PC-9 (cell line): ENCODE measurements at places on chromosomes 7 and 10.
A peak's percentile ranks its signal among the peaks of the same experiment; 100 is the strongest.

GRCh38 chr7:6271694-6272440 lies 557 bp downstream of the CYTH3 start:
- DNase-seq = peak; percentile 24

DNA sequence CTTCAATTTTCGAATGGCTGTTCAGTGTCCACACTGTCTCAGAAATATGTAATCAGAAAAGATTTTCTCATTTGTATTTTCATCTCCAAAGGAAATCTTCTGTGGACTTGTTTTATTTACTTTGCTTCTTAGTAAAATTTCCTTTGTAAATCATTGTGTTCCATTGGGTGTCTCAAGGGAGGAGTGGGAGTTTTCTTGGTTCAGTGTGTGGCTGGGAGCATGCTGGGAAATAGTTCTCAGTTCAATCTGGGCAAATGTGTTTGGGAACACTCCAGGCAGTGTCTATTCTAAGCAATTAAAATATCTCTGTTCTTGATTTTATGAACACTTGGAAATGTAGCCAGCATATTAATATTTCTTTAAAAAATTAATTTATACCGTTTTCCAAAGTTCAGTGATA lies 1019.8 kb downstream of the CNTNAP2 start:
- DNase-seq = no peak

DNA sequence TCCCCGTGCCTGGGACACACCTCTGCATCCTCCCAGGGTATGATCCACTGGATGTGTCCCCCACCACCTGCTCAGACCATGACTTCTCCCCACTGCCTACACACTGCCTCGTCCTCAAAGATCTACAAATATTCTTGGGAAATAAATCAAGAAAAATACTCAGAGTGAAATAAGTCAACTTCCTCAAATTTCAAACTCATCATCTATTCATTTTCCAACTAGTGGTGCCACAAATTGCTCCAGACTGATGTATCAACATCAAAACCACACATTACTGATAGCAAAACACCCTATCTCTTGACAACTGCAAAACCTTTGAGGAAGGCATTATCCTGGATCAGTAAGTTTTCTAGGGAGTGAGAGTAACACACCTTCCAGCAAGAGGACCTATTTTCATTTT lies 87.7 kb downstream of the GRB10 start:
- no peak for DNase-seq

- DNase-seq = peak; percentile 29
Measured at GRCh38 chr10:69492091-69492745, 41.0 kb downstream of the TSPAN15 start.

DNA sequence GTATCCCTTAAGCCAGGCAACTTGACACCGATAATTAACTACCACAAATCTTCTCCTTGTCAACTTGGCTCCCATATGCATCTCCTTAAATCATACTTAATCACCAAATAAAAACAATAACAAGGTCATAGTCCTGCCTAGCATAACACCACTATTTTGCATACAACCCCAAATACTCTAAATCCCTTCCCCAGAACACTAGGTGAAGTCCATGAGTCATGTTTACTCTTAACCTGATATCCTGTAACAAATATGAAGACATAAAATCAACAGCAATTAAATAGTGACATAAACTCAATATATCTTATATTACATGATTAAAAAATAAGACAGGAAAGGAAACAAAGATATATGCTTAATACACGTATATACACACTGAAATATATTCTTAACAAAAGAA lies 362.0 kb downstream of the ETV1 start:
- no peak for DNase-seq

GRCh38 chr10:126437635-126438406 lies 49.5 kb upstream of the ADAM12 start:
- DNase-seq = no peak

DNA sequence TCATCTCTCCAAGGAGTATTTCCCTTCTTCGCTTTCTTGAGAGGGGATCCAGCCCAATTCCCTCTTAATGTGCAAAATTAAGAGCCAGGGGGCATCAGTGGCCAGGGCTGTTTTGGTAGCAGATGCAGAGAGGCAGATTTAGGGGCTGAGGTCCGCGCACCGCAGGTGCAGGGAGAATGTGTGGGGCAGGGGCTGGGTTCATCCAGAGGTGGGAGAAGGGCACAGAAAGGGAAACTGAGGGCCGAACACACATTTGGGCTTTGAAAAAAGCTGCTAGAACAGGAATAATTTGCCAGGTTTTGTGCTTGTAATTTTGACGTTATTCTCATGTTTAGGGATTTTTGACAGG lies 6.5 kb upstream of the SHH start:
- DNase-seq = no peak

DNA sequence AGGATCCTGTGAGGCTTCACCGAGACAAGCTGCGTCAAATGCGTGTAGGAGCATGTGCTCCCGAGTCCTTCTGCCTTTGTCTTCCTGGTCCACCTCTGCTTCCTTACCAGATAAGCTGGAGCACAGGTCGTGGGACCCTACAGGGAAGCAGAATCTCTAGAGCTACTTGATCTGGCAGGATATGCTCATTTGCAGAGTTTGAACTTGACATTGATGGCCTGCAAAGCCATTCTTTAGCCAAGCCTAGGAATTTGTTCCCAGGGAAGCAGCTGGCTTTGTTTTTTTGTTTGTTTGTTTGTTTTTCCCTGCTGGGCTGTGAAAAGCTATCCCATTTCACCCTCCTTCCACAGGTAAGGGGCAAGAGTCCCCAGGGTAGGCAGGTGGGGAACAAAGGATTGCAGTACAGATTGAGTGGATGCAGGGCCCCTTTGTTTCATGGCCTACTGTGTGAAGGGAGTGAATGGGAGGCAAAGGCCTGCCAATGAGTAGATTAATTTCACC lies 200.0 kb upstream of the BMPER start:
- no peak for DNase-seq

DNA sequence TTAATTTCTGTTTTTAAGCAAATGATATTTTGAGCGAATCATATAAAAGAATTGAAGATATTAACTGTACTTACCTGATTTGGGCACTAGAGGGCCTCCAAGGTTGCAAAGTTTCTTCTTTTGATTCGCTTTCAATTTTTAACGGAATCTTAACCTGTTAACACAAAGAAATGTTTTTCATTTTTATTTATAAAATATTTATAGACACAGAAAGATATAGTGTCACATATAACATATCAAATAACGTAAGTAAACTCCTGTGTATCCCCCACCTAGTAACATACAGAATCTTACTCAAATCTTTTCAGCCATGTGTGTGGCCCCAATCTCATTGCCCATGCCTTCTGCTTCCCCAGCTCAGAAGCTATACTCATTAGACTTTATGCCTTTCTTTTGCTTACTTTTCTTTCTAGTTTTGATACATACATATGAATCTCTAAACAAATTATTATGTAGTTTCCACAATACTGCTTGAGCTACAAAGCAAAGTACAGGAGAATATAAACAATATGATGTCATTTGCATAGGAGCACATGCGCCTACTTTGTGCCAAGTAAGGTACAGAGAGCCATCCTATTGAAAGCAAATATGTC lies 49.5 kb upstream of the ZPBP start:
- DNase-seq = no peak

GRCh38 chr7:157579425-157579824 lies 242.6 kb downstream of the DNAJB6 start:
- DNase-seq = no peak

DNA sequence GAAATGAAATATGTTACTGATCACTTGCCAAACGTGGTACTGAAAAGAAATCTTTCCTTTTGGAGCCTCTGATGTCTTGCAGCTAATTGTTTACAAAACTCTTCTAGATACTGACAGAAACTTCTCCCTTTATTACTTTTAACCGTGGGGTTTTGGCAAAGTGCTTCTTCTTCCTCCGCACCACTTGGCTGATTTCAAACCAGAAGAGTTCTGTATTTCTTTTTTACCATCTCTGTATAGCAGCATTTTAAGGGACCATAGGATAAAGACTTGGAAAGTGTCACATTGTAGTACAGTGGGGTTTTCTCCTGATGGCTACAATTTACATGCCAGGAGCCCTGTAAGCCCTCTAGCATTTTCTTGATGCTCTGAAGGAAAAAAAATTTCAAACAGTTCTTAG lies 21.9 kb upstream of the CREB5 start:
- DNase-seq = no peak

- no peak for DNase-seq
Measured at GRCh38 chr7:68684246-68684839, 913.9 kb upstream of the AUTS2 start.

DNA sequence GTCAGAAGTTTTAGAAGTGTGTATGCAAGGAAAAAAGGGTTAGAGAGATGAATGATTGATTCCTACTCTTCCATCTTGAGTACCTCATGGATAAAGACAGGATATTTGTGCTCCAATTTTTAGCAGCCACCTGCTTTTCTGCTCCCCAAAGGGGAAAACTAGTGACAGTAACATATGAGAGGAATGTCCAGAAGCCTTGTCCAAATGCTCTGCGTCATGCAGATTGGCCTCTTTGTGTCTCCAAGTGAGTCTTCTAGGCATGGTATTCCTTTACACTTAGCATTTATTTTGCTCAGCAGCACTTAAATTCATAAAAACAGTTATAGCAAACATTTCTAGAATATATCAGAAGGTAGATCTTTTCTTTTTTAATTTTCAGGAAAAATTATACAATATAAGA lies 306.8 kb downstream of the CNTNAP2 start:
- DNase-seq = no peak

GRCh38 chr10:75762431-75762802 lies 331.0 kb downstream of the LRMDA start:
- DNase-seq = no peak

- no peak for DNase-seq
Measured at GRCh38 chr7:104529567-104529966, 201.2 kb downstream of the LHFPL3 start.

DNA sequence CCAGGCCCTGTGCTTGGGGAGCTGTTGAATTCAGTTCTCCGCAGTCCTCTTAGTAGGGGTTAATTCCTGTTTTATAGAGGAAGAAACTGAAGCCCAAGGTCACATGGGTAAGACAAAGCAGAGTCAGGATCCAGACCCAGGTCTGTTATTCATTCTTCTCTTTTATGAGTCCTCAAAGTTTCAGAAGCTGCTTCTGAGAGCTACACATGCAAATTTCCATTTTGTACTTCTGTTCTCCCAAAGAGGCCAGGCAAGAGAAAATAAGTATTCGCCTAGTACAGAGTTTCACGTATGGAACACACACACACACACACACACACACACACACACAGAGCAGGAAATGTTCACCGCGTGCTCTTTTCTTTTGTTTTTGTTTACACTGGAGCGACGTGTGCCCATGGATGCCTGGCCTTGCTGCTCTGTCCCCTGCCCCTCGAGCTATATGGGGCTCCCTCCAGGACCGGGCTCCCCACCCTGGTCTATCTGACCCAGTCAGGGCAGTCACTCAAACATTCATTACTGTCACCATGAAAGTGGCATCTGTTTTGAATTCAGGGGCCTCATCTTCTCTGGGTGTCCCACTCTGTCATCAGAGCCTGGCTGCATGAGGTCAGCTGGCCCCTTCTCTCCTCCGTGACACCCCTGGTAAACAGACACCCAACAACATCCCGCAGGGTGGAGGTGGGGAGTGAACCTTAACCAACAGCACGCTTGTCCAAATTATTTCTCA lies 84.4 kb downstream of the TNS3 start:
- DNase-seq = no peak

DNA sequence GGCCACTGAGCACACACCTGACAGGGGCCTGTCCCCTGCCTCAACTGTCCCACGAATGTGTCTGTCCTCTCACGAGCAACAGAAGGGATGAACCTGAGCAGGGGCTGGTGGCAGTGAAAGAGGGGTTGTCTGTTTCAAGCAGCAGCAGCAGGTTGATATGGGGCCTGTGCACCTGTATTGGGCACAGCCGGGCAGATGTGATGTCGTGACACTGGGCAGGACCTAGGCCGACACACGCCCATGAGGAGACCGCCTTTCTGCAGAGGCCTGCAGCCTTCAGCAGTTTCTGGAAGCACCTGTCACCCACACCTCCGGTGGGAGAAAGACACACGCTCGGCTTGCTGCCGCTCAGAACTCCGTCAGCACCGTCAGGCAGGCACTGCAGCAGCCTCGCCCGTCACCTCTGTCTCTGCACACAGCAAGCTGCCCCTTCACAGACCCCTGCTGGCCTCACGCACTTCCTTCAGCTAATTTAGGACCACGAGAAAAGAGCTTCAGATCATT lies 48.5 kb downstream of the AMZ1 start:
- no peak for DNase-seq

DNA sequence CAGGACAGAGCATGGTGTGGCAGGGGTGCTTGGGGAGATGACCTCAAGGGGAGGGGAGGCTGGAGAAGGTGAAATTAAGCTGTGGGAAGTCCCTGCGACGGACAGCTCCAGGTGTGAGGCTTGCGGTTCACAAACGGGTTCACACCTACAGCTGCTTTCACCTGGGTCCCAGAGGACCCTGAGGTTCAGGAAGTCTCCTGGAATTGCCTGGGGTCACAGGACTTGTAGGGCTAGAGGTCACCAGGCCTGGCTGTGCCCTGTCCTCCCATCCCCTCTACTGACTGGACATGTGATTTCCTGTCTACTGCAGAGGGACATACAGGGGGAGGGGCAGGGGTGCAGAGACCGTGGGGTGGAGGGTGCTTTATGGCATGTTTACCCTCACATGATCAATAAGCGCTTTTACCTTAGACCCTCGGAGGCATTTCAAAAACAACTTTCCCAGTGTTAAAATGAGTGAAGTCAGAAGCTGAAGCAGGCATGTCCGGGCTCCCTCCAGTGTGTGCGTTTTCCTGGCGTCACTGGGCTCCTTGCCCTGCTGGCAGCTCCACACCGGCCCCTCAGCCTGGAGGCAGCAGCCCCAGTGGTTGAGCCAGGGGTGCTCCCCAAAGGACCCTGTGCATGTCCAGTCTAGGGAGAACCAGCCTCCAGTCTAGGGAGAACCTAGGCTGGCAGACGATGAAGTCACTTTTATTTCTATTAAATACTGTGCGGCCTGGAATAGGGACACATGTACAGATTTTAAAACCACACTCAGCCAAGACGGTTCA lies 66.6 kb upstream of the IGFBP3 start:
- peak; percentile 19 for DNase-seq

- DNase-seq = no peak
Measured at GRCh38 chr10:72255977-72256729, 17.6 kb upstream of the DDIT4 start.

- DNase-seq = no peak
Measured at GRCh38 chr7:140597428-140597949, 43.1 kb downstream of the DENND2A start.

DNA sequence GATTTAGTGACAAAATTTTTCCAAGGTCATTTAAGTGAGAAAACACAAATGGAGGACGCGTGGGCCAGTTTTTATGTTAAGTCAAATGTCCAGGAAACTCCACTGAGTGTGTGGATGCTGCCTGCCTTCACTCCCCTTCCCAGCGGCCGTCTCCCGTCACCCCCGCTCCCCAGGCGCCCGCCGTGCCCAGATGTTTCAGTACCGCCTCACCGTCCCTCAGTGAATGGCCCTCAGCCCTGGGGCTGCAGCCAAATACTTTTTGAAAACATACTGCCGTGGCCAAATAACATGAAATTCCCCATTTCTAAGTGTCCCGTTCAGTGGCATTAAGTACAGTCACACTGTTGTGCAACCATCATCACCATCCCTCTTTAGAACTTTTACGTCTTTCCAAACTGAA lies 131.9 kb downstream of the INSYN2A start:
- DNase-seq = no peak

GRCh38 chr10:114905450-114905849 lies 32.5 kb upstream of the TRUB1 start:
- DNase-seq = no peak
